Omental fat pad (tissue), 4 donors: ENCODE measurements at places on chromosomes 2 and 18.

- peak; percentile 38 for DNase-seq
These were observed 13.9 kb upstream of the SLC1A4 start for GRCh38 chr2:64975232-64975821.

DNA sequence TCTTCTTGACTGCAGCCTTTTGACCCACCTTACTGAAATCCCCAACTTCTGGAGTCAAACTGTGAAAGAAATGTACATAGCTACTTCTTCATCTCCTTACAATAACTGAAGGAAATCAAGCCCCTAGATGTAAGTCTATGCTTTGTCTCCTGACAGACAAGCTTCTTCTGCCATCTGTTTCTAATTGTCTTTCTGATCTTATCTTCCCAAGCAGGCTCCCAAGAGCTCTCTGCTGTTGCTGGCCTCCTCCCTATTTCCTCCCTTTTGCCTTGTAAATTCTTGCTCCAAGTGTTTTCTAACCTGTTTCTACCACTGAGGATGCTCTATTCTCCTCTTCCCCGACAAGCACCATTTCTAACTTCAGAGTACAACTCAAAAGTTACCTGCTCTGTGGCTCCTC is 77.4 kb upstream of the OSR1 start:
- DNase-seq: no peak

DNA sequence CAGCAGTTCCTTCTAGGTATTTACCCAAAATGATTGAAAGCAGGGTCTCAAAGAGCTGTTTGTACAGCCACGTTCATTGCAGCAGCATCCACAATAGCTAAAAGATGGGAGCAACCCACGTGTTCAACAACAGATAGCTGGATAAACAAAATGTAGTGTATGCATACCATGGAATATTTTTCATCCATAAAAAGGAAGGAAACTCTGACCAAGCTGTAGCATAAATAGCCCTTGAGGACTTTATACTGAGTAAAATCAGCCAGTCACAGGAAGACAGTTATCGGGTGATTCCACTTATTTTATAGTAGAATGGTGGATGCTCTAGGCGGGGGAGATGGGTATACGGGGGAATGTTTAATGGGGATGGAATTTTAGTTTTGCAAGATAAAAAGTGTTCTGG is 7.5 kb downstream of the TRAPPC12 start:
- DNase-seq: no peak

DNA sequence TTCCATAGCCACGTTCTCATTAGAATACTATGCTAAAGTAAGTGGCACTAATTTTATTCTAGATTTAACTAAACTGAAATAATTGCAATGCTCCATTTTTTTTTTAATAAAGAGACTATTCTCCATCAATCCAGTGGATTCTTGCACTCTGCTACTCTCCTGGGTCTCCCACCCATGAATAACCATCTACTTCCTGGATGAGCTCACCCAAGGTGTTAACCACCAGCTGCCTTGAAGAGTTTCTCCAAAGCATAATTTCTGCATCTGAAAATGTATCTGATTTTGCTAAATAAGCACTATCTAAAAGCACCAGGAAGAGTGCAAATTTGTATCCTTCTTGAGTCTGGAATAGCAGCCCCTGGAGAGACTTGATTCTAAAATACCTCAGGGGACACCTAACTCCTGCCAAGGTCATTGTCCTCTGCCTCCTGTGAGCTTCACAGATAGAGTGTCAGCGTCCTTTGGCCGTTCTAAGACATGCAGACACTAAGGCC is 41.6 kb upstream of the SH3BP4 start:
- DNase-seq: no peak

DNA sequence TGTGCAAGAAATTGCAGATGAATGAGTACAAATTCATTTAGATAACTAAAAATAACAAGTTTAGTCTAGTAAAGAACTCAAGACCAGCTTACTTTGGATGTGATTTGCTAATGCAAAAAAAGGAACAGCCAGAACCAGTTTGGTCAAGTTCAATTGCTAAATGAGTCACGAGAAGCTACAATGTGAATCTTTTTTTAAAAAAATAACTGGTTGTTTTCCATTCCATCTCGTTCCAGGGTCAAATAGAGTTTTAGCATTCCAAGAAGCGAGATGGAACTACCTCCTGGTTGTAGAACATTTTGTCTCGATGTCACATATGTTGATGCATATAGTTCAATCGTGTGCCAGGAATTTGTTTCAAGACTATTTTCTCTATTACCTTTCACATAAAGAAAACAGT is 65.0 kb upstream of the IKZF2 start:
- no peak for DNase-seq

- DNase-seq: no peak
These were observed 37.4 kb upstream of the SLC9A2 start for GRCh38 chr2:102581911-102582310.

GRCh38 chr2:175107146-175107545 is 60.9 kb downstream of the ATF2 start:
- DNase-seq: no peak

DNA sequence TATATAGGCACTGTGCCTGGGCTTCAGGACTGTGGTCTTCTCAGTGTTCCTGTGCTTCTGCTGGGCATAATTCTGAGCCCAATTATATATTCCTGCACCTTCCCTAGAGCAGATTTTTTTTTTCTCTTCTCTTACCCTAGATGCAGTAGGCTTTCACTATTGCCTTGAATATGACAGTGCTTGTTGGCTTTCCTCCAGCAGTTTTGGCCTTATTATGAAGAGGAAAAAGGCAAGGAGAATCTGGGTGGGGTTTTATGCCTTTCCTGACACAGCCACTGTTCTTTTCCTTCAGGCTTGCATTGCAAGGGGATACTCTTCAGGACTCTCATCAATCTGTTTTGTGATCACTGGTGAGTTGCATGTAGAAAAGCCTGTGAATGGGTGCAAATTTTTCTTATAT is 221.9 kb upstream of the CELF4 start:
- no peak for DNase-seq

DNA sequence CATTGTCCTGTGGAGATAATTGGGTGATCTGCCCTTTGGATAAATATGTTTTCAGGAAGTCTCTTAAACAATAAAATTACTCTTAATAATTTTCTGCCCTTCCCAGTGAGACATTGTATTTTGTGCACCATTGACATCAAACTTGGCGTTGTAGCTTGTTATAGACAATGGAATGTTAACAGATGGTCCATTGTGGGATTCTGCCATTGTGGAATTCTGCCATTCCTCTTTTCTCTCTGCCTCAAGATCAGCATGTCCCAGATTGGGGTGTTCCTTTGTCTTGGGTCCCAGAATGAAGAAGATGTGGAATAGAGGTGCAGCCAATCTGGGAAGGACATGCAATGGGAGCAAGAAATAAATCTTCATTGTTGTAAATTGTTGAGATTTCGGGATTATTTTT is 15.1 kb upstream of the LDAH start:
- no peak for DNase-seq

GRCh38 chr18:13112982-13113381 is 105.6 kb upstream of the LDLRAD4 start:
- DNase-seq: no peak

- no peak for DNase-seq
These were observed 50.5 kb downstream of the RAB31 start for GRCh38 chr18:9758624-9759075.

DNA sequence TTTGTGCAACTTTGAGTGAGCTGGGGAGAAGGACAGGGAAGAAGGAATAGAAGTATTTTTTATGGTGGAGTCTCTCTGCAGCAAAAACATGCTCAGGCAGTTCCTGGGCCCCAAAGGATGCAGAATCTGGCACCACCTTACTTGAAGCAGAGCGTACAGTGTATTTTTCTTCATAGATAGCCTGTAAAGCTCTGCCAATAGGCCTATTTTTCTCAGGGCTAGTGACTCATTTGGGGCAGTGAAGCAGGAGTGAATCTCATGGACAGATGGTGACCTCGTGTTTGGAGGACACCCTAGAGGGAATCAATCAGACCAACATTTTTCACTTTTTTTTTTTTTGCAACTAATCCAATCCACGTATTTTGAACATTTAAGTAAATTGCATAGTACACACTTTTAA is 268.1 kb upstream of the CXCR4 start:
- no peak for DNase-seq

- no peak for DNase-seq
These were observed 159.4 kb downstream of the PXDN start for GRCh38 chr2:1584691-1585485.

DNA sequence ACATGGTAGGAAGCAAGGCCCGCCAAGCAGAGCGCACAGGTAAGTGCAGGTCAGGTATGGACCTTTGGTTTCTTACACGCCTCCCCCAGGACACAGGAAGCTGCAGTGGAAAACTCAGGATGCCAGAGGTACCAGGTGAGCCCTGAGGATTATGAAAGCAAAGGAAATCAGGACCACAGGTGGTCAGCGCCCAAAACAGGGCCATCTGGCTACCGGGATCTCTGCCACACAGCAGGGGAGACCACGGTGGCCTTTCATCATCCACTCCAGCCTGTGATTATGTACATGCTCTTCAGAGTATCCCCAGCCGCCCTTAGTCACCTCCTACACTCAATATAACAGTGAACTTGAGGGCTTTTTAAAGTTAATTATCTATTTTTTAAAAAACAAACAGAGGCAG is 125.5 kb upstream of the EPC2 start:
- DNase-seq: no peak

DNA sequence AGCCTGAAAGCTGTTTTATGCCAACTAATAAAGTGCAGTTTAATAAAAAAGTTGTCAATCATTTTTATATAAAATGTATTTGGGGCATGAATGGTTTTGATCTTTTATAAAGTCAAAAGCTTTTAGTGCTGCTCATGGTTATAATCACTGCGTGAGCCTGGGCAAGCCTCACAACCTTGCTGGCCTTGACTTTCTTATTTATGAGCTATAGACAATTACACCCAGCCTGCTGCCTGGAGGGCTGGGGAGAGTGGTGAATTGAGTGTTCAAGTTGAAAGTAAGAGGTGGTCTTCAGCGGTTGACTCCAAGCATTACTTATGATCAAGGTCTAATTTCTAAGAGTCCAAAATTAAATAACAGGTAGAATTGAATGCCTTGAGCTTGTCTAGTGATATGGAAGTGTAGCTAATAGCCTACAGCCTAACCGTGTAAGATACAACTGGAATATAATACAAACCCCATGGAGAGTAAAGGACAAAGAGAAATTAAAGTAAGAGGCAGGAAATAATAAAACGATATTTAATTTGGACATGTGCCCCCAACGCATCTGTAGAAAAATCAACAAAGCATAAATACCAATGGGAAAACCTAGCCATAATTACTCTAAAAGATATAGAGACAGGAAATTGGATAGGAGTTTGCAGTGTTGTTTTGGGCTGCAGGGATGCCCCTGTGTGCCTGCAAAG is 106.0 kb upstream of the CYP1B1 start:
- DNase-seq: no peak

DNA sequence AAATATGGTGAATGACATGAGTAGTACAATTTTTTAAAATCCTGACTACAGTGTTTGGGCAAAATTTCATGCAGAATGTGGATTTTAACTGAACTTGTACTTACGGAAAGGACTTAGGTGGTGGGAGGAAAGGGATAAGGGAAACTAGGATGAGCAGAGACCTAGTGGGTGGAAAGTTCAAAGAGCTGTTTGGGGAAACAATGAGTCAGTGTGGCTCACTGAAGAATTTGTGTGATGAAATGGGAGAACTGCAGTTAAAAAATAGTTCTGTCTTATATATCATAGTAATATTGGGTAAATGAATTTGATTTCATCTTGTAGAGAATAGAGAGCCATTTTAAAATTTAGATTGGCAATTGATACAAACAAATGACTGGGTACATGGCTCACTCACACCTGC is 220.1 kb upstream of the CTAGE1 start:
- DNase-seq: no peak

DNA sequence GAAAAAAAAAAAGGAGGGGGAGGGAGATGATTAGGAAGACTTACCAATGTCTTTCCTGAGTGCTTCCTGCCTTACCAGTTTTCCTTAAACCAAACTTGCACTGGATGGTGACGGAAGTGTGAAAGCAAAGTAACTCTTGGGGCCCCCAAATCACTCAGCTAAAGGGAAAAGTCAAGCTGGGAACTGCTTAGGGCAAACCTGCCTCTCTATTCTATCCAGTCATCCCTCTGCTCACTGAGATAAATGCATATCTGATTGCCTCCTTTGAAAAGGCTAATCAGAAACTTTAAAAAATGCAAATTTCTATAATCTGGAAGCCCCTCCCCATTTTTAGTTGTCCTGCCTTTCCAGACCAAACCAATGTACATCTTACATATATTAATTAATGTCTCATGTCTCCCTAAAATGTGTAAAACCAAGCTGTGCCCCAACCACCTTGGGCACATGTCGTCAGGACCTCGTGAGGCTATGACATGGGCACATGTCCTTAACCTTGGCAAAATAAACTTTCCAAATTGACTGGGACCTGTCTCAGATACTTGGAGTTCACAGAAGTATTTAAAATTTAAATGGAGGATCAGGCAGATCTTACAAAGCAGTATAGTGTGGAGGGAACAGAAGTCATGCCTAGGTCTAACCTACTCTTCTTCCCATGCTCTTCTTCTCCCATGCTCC is 7.2 kb upstream of the CYBRD1 start:
- no peak for DNase-seq

GRCh38 chr2:121254748-121255147 is 30.3 kb downstream of the TFCP2L1 start:
- DNase-seq: no peak

GRCh38 chr2:219638217-219638947 is 11.0 kb downstream of the SLC4A3 start:
- no peak for DNase-seq

GRCh38 chr2:189421644-189422043 is 19.6 kb upstream of the WDR75 start:
- DNase-seq: no peak

DNA sequence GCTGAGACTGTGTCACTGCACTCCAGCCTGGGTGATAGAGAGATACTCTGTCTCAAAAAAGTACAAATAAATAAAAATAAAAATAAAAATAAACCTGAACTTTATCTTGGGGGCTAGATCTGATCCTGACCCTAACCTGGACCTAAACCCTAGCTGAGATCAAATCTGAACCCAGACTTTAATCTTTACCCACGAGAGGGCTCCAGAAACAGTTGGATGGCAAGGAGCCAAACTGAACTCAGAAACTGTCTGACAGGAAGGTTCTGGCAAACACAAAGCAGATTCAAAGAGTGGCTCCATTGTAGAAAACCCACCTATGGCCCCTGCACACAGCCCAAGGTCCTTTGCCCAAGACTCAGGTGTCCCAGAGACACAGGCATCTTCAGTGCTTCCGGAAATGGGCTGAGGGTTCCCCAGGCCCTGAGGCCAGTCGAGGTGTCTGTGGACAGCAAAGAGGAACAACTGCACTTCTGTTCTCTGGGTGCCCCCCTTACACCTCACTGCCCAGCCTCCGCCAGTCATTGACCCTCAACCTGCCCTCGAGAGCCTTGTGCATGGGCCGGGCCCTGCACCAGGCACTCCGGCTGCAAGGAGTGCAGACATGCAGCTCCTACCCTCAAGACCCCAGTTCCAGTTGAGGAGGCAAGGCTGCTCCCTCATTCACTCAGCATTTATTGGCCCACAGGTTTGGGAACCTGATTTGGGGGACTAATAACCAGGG is 95.2 kb downstream of the TFCP2L1 start:
- no peak for DNase-seq

DNA sequence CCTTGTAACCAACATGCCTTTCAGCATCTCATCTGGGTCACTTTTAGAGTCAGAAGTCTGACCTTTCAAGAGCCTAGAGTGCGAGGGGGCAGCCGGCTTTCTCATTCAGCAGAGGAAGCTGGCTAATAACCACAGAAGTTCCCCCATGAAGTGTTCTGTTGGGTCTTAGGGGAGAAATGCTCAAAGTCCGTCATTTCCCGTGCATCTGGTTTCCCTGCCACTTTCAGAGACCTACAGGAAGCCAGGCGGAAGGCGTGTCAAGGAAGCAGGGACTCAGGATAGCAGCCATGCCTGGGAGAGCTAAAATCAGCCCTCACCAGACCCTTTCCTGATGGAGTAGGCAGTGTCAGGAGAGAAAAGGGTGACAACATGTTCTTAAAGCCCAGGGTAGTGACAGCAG is 301.8 kb upstream of the ID2 start:
- no peak for DNase-seq
